ENCODE measurements at places on chromosomes 13 and 19. TPM values are rescaled to one million over a fixed set of nuclear protein-coding genes. Genes with fewer than 3 reads are reported as not detected.

The SYNE4 gene
- total RNA-seq: under 0.01 TPM

The ZSCAN4 gene
- not detected for total RNA-seq

The FARP1 gene
- total RNA-seq: 16.3 TPM

The MCEMP1 gene
- not detected for total RNA-seq

The PTGER1 gene
- total RNA-seq: 0.71 TPM

The MAMSTR gene
- total RNA-seq: 0.20 TPM

The PCDH8 gene
- not detected for total RNA-seq

The CACNG6 gene
- 3.1 TPM for total RNA-seq

The SLC25A30 gene
- total RNA-seq: 32.2 TPM

- DNase-seq: no peak
These were observed 43.2 kb downstream of the DCLK1 start for GRCh38 chr13:36088001-36088400.

DNA sequence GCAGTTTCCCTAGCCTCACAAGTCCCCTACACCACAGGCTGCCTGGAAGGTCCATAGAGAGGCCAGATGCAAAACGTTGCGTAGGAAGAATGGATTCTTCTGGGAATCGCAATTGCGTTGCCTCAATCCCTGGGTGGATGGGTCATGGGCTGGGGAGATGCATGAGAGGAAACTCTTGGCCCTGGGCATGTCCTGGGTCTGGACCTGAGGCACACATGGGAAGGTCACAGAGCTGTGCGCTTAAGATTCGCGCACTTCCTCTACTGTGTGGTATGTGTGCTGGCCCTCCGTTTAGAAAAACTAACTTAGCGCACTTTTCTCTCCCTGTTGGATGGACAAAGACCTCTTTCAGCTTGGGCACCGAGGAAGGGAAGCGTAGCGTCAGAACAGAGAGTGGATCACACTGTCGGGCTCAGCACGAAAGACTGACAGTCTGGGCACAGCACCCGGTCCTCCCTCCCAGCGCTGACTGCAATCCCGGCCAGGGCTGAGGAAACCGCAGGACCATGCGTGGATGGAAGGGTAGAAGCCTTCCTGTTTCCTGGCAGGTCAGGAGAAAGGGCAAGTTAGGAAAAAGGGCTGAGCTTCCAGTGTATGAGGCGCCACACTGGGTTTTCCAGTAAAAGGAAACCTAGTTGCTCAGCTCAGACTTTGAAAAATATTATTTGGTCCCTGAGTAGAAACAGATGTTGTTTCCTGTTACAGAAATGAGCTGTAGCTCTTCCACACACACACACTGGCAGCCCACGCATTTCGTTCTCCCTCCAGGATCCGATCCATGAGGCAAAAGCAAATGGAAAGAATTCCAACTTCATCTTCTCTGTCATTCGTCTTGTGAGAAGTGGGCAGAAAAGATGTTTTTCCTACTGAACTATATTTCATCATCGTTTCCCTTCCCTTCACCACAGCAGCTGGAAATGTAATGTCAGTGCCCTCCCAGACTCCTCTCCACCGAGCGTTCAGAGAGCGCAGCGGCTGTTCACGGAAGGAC, 86.0 kb downstream of the ING1 start:
- no peak for DNase-seq

- no peak for DNase-seq
These were observed 10.7 kb downstream of the IL17D start for GRCh38 chr13:20714161-20714560.

- DNase-seq: no peak
These were observed 61.3 kb downstream of the DCLK1 start for GRCh38 chr13:36069881-36070366.

- DNase-seq: no peak
These were observed 244.4 kb upstream of the SLITRK5 start for GRCh38 chr13:87426742-87427141.

DNA sequence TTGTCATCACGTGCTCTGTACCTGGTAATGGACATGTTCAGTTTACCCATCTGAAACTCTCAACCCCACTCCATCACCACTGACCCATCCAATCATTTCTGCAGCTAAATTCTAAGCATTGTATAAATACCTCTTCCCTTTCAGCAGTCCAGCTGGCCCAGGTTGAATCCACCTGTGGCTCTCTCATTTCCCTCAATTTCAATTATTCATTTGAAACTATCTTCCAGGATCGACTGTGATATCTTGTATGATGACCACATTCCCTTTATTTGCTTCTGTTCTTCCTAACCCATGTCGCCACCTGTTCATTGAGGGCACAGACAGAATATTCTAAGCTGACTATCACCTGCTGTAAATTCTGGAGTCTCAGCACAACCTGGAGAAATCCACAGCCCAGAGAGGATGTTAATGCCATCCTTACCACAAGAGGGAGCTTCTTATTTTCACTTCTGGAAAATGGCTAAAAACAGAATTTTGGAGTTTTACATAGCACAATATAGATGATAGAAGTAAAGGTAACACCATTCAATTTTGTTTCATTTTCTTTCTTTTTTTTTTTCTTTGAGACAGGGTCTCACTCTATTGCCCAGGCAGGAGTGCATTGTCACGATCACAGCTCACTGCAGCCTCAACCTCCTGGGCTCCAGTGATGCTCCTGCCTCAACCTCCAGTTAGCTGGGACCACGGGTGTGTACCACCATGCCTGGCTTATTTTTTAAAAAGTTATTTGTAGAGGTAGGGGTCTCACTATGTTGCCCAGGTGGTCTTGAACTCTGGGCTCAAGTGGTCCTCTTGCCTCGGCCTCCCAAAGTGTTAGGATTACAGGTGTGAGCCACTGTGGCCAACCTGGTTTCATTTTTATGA, 38.6 kb downstream of the ZNF823 start:
- peak; percentile 3 for DNase-seq

DNA sequence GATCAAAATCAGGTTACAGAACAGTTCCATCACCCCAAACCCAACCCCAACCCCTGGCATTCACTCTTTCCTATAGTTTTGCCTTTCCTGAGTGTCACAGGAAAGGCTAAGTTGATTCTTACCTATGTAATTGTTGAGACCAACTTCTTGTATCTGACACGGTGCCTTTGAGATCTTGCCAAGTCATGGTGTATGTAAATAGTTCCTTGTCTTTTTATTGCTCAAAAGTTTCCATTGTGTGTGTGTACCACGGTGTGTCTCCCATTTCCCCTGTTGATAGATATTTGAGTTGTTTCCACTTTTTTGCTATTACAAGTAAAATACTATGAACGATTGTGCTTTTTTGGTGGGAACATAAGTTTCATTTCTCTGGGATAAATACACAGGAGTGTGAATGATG, 3.3 kb upstream of the IGFL2 start:
- DNase-seq: no peak

GRCh38 chr19:38062959-38063761, 156.2 kb downstream of the SIPA1L3 start:
- no peak for DNase-seq

- peak; percentile 64 for DNase-seq
These were observed 2.0 kb downstream of the SPRY2 start for GRCh38 chr13:80338781-80339562.

- no peak for DNase-seq
These were observed 706 bp downstream of the P2RY11 start for GRCh38 chr19:10112037-10112761.

DNA sequence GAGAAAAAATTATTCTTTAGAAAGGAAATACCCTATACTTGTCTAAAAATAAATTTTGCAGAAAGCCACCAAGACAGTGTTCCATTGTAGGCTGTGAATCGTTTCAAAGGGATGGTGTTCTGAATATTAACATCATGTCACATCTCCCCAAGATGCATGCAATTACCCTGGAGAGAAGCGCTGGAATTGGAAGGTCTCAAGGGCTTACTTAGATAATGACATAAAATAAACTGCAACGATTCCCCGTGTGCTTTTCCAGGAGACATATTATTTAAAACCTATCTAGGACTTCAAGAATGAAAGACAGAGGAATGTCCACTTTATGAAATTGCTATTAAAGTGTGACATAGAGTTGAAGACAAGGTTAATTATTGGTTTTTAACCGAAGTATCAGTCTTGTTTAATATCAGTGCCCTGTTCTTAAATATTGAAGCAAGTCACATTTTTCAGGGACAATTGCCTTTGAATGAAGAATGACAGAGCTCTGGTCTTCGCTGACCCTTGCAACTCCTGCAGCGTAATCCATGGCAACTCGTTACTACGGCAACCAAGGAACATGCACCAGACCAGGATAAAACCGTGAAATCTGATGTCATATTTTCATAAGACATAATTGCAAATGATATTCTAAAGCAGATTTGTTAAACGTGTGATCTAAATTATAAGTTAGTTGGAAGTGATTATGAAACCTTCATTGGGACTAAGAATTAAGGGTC, 91.7 kb downstream of the EFNB2 start:
- DNase-seq: no peak

- DNase-seq: no peak
These were observed 7.5 kb downstream of the F10 start for GRCh38 chr13:113129921-113130750.

GRCh38 chr19:6069268-6069791, 41.0 kb downstream of the RFX2 start:
- no peak for DNase-seq

DNA sequence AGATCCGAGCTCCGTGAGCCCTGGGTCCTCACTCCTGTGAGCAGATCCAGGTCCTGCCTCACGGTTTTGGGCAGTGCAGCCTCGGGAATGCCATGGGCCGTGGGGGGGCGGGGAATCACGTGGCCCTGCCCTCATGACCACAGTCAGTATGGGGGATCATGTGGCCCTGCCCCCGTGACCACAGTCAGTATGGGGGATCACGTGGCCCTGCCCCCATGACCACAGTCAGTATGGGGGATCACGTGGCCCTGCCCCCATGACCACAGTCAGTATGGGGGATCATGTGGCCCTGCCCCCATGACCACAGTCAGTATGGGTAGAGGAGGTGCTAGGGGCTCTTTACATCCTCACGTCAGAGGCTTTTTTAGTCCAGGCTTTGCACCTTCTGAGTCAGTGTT, 64.3 kb upstream of the F7 start:
- no peak for DNase-seq

GRCh38 chr13:20398459-20398858, 127.2 kb downstream of the CRYL1 start:
- DNase-seq: no peak

- DNase-seq: no peak
These were observed 117.7 kb upstream of the CACNA1A start for GRCh38 chr19:13623716-13624710.

DNA sequence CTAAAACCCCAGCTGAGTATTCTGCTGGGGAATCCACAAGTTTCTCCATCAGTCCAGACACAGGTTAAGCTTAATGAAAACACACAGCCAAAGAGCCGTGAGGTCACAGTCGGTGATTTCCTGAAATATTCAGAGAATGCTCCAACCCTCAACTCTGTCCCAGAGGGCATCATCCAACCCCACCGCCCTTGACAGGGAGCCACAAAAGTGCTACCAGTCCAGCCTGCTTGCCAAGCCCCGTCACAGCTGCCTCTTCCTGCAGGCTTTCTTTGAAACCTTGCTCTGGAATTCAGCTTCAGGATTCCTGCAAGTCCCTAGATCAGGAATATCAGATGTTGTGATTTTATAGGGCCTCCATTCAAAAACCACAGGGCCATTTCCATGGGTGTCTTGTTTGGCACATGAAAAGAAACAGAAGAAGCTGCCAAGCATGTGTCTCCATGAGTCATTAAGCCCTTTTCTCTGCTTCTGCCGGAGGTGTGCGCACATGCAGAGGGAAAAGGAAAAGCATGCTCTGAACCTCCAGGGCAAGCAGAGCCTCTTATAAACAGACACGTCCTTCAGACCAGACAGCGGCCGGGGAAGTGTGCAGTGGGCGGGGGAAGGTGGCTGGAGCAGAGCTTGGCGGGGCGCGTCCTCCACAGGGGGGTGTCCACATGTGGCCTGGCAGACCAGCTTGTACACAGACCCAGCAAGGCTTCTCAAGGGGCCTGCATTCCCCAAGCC, 164.7 kb downstream of the KATNAL1 start:
- DNase-seq: peak; percentile 49
